ENCODE measurements at places on chromosomes 12 and 14. TPM values are rescaled to one million over a fixed set of nuclear protein-coding genes. Genes with fewer than 3 reads are reported as not detected.

Gene MGP
- polyA plus RNA-seq: 116 TPM

Gene RAPGEF3
- polyA plus RNA-seq: 1.3 TPM

DNA sequence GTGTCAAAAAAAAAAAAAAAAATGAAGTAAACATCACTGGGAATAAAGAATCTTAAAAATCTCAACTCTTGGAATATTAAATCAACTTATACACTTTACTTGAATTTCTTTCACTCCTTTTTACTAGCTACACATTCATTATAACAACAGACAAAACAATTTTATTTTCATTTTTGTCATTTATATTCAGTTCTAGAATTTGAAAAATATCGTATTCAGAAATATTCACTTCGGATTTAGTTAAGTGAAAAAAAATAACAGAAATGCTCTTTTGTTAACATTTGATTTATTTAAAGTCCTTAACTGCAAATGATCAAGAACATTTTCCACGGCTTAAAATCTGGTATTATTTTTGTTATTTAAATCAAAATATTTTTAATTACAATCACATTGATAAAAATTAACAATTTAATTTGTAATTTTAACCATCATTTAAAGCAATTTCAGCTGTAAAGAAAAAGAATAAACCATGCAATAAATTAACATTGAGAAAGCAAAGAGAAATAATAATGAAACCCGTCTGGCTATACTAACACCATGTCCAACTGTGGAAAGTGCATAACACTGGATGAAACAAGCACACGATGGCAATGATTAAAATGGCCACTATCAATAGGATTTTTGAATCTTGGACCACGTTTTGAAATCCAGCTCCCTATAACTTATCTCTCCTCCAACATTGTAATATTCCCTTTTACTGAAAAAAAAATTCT lies 5.2 kb downstream of the FOXA1 start:
- no peak for DNase-seq

DNA sequence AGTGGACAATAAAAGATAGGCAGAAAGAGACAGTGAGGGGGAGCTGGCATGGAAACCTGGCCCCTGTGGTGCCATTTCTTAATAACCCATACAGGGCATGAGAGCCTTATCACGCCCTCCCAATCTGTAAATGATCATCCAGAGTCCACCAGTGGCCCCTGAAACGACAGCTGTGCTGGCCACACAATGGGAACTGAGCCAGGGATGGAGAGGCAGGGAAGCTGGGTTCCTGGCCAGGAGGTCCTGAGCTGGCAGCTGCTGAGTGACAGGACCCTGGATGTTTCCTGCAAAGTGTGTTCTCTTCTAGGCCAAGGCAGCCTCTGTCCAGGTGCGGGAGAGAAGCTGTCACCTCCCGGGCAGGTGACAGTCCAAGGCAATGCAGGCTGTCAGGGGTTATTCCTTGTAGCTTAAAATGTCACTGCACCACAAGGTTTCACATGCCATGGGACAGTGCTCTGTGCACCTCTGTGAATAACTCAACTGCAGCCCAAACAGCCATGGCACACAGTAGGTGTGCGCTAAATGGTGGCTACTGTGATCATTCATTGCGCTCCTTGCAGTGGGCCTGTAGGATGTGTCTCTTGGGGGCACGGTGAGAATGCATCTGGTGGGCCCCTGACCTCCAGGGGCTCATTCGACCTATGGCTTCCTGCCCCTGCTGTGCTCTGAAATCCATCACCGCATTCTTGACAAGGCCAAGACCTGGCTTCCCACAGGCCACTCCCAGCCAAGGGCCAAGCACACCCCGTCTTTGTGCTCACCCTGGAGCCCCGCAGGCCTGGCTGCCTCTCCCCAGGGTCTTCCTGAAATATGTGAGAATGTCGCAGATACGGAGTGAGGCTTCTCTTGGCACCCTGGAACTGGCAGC lies 46.3 kb upstream of the BCL11B start:
- DNase-seq: no peak

Gene BHLHE41
- 4.0 TPM for polyA plus RNA-seq

- DNase-seq: no peak
Observed at GRCh38 chr12:77940567-77940966, 109.9 kb downstream of the NAV3 start.

Gene RNFT2
- 1.2 TPM for polyA plus RNA-seq

Gene NAV3
- 93.5 TPM for polyA plus RNA-seq

Gene PFKM
- polyA plus RNA-seq: 45.9 TPM

- no peak for DNase-seq
Observed at GRCh38 chr14:93962701-93963601, 13.4 kb downstream of the ASB2 start.

Gene RPL10L
- polyA plus RNA-seq: not detected

Gene ALX1
- not detected for polyA plus RNA-seq

DNA sequence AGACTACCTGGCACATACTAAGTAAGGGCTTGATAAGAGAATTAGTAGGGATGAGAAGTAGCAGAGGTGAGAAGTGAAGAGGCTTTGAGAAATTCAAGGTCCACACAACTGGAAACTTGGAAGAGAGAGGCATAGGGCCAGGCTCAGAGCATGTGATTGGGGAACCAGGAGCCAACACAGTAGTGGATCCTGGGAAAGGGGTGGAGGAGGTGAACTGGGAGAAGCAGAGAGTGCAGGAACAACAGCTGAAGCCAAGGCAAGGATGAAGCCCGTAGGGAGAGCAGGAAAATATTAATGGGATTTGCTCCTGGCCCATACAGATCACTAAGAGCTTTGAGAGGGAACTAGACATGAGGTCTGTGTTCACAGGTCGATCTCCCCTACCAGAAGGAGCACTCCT lies 1.4 kb upstream of the ITGB7 start:
- DNase-seq: no peak

Gene TROAP
- 24.8 TPM for polyA plus RNA-seq

DNA sequence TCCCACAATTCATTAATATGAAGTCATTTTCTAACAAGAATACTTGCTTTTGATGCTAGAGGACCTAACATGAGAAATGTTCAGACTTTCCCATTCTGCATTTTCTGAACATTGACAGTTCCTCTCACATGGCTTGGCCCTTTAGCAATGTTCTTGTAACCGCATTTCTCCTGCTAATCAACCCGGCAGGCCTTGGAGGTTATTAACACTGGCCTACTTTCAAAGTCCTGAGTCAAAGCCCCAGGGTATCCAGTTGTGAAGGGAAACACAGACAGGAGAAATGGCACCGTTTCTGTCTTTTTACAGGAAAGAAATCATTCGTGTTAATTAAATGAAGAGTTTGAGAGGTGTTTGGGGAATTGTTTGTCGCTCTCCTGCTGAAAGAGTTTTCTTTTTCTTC lies 446.5 kb upstream of the MIS18BP1 start:
- DNase-seq: no peak

Gene PIGH
- 19.0 TPM for polyA plus RNA-seq

Gene STAC3
- 0.12 TPM for polyA plus RNA-seq

GRCh38 chr12:14769466-14769968 lies 33.8 kb downstream of the WBP11 start:
- no peak for DNase-seq

DNA sequence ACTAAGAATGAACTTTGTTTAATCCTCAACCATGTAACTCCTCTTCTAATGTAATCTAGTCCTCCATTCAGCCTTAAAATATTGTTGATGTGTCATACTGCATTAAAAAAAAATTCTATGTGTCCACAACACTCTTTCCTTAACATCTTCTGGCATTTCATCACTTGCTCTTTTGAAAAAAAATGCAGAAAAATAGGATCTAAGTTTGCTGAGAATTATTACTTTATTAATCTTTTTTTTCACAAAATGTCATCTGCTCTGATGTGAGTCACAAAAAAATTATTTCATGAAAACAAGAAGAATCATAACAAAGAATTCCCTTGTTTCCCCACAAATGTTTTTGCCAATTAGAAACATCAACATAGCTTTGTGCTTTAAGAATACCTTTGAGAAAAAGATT lies 410.1 kb upstream of the MGAT4C start:
- no peak for DNase-seq

DNA sequence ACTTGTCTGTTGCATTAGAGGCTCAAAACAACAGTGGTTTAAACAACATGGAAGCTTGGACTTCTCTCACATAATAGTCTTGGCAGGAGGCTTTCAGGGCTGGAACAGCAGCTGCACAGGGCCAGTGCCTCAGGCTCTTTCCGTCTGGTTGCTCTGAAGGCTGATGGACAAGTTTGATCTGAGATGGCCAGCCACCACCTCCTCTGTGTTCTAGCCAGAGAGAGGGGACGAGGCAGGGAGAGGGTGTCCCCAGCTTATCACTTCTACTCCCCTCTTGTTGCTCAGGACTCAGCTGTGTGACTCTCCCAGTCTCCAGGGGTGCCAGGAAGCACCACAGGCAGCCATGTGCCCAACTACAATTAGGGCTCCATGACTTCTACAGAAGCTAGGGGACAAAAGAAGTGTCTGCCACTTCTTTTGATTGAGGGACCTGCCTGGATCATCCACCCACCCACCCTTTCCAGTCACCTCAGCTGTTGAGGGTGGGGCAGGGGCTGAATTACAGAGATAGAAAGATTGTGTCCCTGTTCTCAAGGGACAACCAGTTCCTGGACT lies 46.6 kb downstream of the SMIM41 start:
- no peak for DNase-seq

- no peak for DNase-seq
Observed at GRCh38 chr14:73237219-73237785, at the start of gene PAPLN. Gene PAPLN, plus strand, starts transcription at chr14:73237506. Its CDS starts 2,273 bp downstream, at chr14:73239779.

Gene NYNRIN
- polyA plus RNA-seq: 10.1 TPM

- DNase-seq: no peak
Observed at GRCh38 chr14:31487886-31488285, at the start of gene GPR33. Gene GPR33, minus strand, starts transcription at chr14:31488039. Its CDS starts 4,074 bp downstream, at chr14:31483965.

- DNase-seq: no peak
Observed at GRCh38 chr14:38710881-38711280, 392.2 kb downstream of the SEC23A start.
